ENCODE measurements at places on chromosomes 1 and 21.
A peak's percentile ranks its signal among the peaks of the same experiment; 100 is the strongest.

GRCh38 chr1:175171036-175171913 is 21.3 kb downstream of the KIAA0040 start:
- DNase-seq = no peak

- no peak for DNase-seq
These were observed 37.8 kb upstream of the S1PR1 start for GRCh38 chr1:101198842-101199636.

GRCh38 chr1:169882039-169882511 is 11.6 kb downstream of the SCYL3 start:
- DNase-seq = no peak

DNA sequence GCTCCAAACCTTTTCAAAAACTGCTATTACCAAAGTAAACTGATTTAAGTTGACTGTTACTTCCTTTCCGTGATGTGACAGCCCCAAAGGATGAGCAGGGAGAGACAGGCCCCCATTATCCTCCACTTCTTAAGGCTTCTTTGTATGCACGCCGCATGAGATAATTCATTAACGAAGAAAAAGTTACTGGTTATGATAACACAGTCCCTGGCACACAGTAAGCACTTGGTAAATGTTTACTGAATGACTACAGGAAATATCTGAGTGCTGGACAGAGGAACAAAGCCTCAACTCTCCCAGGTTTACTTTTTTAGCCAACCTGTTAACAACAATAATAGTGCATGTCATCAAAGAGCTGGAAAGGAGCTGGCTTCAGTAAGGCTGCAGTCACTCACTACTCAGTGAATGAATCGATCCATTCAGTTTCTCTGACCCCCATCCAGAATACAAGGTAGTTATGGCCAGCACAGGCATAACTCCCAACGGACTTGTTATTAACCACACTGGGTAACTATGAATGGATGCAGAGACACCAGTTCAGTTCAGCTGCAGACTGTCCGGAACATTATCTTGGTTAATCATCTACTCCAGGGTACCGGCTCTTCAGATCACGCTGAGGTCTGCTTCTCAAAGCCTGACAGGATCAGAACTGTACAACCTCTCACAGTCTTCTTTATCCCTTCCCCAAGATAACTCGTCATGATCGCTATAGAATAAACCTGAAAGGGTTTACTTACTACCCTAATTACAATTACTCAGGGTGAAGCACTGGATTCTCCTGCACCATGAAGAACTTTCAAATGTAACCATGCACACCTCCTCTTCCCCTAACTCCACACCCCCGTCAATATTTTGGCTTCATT is 58.3 kb downstream of the TGFBR3 start:
- peak; percentile 19 for DNase-seq

- DNase-seq = no peak
These were observed 1.6 kb downstream of the ADAM15 start for GRCh38 chr1:155052439-155053395.

- DNase-seq = no peak
These were observed 34.3 kb upstream of the COL6A1 start for GRCh38 chr21:45947296-45947695.

- no peak for DNase-seq
These were observed 3.8 kb upstream of the TAL1 start for GRCh38 chr1:47235806-47236205.

GRCh38 chr1:183694066-183694465 is 41.0 kb upstream of the APOBEC4 start:
- DNase-seq = no peak

DNA sequence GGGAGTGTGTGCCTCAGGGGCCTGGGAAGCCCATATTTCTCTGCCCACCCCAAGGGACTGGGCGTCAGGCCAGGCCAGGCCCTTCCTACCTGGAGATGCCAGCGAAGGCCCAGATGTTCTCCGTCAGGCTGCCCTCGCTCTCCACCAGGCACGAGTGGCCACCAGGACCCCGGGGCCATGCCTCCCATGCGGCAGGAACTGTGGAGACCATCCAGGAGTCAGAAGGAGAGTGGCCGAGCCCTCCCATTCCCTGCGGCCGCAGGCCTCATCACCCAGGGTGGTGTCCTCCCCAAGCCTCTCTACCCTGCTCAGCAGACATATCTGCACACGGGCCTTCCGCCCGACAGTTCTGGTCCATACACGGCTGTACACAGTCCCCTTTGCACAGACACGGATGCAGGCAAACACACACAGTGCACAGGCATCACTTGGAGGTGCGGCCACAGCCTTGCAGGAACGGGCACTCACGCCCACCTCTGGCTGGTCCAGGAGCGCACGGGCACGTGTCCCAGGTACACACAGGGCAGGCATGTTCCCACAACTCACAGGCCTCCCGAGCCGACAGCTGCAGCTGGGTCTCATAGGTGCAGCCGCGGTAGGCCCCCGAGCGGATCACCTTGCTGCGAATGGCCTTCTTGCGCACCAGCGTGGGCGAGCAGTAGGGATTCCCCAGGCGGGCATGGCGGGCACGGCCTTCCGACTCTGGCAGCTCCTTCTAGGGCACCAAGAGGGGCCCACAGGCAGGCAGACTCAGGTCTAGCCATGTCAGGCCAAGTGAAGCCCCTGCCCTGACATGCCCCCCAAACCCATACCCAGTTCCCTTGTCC is 5.9 kb upstream of the KIF17 start:
- DNase-seq = no peak

DNA sequence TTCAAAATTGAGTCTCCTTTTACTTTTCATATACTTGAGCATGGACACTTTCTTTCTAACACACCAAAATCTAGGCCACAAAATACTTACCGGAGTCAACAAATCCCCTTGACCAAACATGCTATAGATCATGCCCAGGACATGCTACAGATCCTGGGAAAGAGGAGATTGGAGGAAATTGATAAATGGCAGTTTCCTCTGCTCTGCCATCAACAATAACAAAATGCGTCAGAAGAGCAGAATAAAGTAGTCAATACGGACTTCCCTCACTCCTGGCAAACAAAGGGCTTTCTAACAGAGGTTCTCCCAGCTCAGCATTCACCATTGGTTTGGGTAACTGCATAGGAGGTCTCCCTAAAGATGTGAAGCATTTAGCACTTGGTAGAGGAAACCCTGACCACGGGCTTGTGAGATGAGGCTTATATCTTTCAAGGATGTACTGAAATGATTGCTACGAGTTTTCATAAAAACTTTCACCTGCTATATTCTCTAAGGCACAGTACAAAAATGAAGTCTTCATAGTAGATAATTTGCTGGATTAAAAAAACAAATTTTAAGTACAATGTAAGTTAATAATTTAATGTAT is 283.8 kb upstream of the RUNX1 start:
- DNase-seq = no peak

DNA sequence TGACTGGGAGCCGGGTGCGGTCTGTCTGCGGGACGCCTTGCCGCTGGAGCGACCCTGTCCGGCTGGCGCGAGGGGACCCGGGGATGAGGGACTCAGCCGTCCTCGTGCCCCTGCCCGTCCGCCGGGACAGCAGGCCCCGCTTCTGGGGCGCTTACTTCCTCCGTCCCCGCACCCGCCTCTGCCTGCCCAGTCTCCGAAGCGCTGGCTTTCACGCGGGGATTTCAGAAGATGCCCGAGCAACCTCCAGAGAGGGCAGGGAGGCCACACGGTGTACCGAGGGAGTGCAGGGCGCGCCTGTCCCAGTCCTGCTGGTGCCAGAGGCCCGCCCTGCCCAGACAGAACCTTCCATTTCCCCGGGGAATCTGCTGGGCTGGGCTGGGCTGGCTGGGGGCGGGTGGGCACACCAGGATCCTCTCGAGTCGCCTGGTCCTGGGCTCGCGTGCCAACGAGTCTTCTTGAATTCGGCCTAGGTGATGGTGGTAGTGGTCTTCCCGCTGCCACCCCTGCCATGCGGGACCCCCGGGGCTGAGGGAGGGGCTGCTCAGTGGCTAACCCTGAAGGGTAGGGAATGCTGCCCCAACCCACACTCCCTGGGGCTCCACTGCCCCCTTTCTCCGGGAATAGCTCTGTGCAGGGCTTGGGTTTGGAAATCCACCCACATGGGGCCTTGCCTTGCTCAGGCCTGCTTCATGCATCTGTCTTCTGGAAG is 2.5 kb upstream of the TRPM2 start:
- DNase-seq = no peak

GRCh38 chr1:234724516-234725176 is 114.7 kb upstream of the IRF2BP2 start:
- DNase-seq = no peak

DNA sequence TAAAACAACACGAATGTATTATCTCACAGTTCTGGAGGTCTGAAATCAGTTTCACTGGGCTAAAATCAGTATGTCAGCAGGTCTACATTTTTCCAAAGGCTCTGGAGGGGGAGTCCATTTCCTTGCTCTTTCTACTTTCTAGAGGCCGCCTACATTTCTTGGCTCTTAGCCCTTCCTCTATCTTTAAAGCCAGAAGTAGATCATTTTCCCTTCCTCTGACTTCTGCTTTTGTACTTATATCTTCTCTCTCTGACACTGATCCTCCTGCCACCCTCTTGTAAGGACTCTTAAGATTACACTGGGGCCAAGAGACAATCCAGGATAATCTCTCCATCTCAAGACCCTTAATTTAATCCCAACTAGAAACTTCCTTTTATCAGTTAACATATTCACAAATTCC is 41.4 kb downstream of the MSH4 start:
- no peak for DNase-seq

DNA sequence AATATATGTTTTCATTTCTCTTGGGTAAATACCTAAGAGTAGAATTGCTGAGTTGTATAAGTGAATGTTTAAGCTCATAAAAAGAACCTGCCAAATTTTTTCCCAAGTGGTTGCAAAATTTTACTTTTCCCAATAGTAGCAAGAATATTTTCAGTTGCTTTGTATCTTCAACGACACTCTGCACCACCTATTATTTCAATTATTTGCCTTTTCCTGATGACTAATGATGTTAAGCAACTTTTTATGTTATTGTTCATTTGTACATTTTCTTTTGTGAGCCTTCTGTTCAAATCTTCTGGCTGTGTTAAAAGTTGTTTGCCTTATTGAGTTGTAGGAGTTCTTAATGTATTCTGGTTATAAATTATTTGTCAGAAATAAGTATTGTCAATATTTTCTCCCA is 299.1 kb upstream of the NRIP1 start:
- no peak for DNase-seq

DNA sequence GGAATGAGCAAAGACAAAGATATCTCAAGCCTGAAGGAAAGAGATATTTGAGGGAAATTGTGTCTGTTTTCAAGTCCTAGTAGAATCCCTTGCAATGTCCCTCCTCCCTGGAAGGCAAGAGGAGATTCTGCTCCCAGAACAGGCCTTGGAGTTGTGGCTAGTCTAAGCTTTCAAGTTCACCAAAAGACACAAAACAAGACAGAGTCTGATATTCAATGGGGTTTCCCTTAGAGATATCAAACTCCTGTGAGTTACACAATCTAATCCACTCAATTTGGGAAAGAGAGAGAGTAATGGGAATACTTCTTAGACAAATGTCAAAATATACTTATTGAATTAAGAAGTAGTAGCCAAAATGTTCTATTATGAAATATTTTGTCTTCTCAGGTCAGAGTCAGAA is 162.8 kb upstream of the ADAMTS5 start:
- DNase-seq = no peak

DNA sequence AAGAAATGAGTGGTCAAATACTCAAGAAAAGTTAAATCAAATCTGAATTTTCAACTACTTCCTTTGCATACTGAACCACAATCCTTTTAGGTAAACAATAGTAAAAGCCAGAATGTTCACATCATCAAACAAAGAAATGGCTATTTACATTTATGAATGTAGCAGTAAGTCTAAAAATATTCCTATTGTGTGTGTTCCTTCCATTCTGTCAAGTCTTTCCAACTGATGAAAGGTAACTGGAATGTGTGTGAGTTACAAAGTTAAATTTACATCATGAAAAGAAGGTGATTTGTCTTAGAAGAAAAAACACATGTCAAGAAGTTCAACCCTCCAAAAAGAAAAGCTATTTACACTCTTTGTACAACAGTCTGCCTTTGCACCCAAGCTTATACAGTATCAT is 203.1 kb downstream of the SIPA1L2 start:
- DNase-seq = no peak

GRCh38 chr1:27598295-27598687 is 5.7 kb downstream of the AHDC1 start:
- DNase-seq = no peak

DNA sequence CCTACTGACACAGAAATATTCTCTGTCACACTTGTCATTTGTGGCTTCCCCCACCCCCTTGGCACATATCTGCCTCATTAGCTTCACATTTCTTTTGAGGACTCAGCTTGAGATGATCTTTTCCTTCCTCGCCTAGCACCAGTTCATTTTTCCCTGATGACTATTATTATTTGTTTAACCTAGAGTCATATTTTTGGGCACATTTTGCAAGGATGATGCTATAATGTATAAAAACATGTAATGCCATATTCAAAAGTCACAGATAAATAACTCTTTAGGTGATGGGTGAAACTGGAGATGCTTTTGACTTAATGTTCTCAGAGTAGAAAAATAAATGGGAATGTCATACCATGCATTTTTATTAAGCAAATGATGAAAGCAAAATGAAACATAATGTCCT is 202.7 kb downstream of the BACH1 start:
- no peak for DNase-seq

- no peak for DNase-seq
These were observed 21.0 kb upstream of the RAP1A start for GRCh38 chr1:111598544-111598943.

DNA sequence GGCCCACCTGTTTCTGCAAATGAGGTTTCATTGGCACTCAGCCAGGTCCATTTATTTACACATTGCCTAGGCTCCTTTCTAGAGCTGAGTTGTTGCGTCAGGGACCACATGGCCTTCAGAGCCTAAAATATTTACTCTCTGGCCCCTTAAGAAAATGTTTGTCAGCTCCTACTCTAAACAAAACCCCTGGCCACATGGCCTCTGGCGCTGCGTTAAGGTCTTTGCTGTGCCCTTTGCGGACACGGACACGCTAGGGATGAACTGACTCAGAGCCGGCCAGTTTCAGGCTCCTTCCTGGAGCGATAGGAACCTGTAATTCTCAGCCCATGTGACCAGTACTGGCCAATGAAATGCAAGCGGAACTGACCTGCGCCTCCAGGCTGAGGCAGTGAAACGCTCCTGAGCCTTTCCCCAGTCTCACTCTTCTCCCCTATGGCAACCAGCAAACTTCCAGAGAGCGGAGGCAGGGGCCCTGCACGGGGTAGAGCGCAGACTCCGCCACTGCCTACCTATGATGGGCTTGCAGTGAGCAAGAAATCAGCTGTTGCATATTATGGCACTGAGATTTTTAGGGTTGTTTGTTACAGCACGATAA is 160.3 kb downstream of the ETS2 start:
- no peak for DNase-seq

DNA sequence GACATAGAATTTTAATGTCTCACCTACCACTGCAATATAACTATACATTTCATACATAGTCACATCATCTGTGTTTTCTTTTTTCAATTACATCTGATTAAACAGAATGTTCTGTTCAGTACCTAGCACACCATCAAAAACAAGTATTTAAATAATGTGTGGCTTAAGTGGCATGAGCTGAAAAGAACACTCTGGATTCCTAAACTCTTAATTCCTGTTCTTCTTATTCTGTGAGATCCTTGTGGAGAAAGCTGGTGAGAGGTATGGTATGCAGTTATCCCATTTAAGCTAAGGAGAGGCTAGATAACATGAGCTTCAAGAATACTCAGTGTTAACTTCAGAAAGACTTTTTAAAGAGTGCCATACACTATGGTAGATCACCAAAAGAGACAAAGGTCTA is 5.5 kb downstream of the TP53BP2 start:
- no peak for DNase-seq

GRCh38 chr1:116826818-116827606 is 72.8 kb downstream of the CD2 start:
- DNase-seq = peak; percentile 91

GRCh38 chr1:97202481-97203380 is 481.1 kb downstream of the PTBP2 start:
- no peak for DNase-seq

Data from RCC 7860 (cell line).